CD4-positive, alpha-beta T cell treated with Interleukin-21 for 1 hour (primary cell): ENCODE measurements at places on chromosomes 16 and 17.
A peak's percentile ranks its signal among the peaks of the same experiment; 100 is the strongest.

DNA sequence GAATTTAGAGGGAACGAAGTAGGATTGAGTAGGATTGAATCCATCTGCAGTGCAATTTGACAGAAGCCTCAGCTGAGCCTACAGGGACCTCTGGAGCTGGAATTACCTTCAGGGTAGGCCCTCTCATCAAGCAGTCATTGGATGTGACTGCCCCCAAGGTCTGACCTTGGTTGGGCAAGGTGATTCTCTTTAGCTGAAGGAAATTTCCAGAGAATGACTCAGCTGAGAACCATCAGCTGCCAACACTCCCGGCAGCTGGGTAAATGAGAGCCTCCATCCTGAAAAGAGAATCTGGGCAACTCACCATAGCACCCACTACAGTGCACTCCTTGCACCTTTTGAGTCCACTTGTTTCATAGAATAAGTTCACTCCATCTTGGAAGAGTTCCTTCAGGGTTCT lies 113.5 kb upstream of the MED13 start:
- DNase-seq = no peak

- DNase-seq = no peak
Measured at GRCh38 chr16:14105760-14106375, 34.7 kb downstream of the MRTFB start.

- no peak for DNase-seq
Measured at GRCh38 chr17:1786708-1787107, 24.8 kb downstream of the SERPINF1 start.

DNA sequence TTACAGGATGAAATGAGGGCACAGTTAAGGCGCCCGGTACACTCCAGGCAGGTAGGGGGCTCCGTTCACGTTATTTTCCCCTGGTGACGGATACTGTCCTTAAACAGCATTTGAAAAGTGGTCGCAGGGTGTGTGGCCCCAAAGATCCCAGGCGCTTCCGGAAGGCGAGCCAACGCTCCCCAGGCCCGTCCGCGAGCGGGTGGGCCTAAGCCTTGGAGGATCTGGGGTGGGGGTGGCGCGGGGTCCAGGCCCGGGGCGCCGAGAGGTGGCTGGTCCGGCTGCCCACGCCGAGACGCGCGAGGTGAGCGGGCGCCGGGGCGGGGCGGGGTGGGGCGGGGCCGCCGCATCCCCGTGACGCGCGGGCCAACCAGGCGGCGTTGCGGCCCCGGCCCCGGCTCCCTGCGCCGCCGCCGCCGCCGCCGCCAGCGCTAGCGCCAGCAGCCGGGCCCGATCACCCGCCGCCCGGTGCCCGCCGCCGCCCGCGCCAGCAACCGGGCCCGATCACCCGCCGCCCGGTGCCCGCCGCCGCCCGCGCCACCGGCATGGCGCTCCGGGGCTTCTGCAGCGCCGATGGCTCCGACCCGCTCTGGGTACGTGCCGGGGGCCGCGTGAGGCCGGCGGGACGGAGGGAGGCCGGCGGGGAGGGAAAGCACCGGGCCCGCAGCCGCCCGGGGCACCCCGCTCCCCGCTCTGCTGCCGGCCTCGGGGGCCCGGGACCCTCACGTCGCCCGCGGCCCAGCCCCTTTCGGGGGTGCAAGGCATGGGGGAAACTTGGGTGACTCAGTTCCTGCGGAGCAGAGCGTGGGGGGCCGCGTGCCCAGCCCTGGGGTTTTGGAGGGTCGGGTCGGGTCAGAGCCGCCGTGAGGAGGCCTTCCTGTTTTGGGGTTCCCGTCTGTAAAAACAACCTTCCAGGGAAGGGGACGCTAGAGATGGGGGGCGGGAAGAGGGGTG lies at the start of gene ABCC1:
Gene ABCC1 (plus strand): TSS at position 407 of the 951 bp plus-strand sequence. CDS start 136 bp downstream, at position 543.
- DNase-seq = peak; percentile 67

DNA sequence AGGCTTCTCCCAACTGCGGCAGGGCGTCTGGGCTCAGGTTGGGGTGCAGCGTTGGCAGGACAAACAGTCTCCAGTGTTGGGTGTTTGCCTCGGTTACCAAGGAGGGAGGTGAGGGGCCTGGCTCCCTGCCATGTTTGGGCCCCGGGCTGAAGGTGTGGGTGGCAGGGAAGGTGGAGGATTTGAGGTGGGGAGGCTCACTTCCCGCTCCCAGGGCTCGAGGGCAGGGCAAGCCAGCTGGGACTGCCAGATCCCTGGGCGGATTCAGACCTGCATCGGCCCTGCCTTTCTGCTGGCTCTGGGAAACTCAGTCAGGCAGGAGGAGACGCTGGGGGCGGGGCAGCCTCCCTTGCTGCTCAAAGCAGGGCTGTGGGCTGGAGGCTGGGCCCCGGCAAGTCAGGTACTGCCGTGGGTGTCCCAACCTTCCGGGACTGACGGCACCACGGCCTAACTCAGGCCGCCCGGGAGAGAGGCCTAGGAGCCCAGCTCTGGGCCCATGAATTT lies 31.3 kb upstream of the KRT17 start:
- DNase-seq = no peak

DNA sequence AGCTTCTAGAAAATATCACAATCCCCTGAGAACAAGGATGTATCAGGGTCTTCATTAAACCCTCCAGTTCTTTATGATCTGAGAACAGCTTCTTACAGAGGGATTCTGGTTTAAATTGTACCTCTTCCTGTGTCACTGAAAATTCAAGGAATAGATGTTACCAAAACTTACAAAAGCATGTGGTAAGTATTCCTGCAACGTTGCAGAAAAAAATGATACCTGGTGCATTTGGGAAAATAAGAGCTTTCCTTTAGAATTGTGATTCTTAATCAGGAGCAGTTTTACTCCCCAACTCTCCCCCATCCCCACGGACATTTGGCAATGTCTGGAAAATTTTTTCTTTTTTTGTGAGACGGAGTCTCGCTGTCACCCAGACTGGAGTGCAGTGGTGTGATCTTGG lies 7.3 kb downstream of the SLFN14 start:
- DNase-seq = no peak

GRCh38 chr17:29342158-29342765 lies 47.9 kb upstream of the TAOK1 start:
- DNase-seq = no peak

- DNase-seq = no peak
Measured at GRCh38 chr17:7022781-7023571, at the start of gene BCL6B. TSS of gene BCL6B (plus strand) at chr17:7023050. CDS start at chr17:7023672, 622 bp downstream.

DNA sequence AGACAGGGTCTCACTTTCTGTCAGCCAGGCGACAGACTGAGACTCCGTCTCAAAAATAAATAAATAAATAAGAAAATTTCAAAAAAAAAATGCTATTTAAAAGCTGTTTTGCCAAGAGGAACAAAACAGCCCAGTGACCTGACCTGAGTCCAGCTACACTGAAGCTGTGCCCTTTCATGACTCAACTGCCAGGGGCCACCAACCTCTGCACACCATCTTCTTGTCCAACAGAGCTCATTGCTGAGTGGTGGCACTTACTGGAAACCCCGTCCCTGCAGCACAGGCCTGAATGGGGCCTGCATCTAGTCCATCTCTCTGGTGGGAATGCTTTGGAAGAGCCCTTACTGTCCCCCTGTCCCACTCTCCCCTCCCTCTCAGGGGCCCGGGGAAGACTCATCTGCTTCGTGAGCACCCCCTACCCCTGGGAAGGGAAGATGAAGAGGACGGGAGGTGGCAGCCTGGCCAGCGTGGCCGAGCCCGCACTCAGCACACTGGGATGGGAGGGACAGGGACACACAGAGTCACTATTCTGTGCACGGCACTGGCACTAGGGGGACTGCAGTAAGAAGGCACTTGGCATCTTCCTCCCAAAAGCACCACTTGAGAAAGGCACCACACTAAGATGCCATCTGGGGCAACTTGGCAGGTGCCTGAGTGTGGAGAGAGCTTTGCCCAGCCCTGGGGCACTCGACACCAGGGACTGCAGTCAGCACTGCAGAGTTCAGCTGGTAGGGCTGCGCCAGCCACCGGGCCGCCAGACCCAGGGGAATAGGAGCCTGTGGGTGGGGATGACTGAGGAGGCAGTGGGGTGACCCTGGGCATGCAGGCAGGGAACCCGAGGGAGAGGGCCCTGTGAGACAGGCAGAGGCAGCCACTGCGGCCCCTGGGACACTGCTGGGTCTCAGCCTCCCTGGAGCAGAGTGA lies 13.5 kb downstream of the FBXO31 start:
- DNase-seq = no peak

GRCh38 chr16:55569025-55569424 lies 2.5 kb downstream of the CAPNS2 start:
- no peak for DNase-seq

DNA sequence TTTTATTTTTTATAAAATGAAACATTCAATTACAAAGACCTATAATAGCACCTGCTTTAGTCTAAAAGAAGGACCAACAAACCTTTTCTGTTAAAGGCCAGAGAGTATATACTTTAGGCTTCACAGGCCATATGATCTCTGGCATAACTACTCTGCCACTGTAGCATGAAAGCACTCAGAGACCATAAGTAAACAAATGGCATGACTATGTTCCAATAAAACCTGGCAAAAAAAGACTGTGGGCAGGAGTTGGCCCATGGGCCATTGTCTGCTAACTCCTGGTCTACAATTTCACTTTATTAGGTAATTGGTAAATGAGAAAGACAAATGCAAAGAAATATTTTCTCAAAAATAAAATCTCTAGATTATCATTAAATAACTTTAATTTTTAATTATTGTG lies 14.9 kb downstream of the CEP112 start:
- no peak for DNase-seq

- no peak for DNase-seq
Measured at GRCh38 chr16:85170066-85170491, 57.8 kb upstream of the CIBAR2 start.

GRCh38 chr16:19835968-19836421 lies 48.7 kb downstream of the GPRC5B start:
- no peak for DNase-seq

DNA sequence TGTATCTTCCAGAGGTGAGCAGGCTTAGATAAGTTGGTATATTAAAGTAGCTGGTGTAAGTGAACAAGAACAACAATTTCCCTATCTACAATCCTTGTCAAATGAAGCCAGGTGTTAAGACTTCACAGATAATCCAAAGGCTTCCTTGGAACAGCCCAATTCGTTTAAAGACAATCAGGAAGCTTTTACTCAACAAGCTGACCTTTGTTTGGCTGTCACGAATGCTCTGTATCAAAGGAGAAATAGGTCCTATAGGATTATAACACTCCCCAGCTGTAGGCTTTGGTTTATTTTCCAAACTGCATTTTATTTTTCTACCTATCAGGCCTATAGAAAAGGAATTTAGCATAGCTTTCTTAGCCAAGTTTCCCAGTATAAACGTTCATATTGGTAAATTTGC lies 766.5 kb upstream of the GOT2 start:
- no peak for DNase-seq

DNA sequence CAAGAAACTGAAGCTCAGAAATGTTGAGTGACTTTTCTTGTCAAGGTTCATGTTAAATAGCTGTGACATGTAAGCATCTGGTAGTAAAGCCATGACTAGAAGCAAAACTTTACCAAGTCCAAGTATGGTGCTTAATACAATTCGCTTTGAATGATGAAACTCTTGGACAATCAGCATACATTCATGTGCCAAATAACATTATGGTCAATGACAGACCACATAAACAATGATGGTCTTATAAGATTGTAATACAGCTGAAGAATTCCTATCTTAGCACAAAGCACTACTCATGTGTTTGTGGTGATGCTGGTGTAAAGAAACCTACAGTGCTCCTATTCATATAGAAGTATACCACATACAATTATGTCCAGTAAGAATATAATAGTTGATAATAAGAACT lies 97.1 kb upstream of the RPRML start:
- no peak for DNase-seq
